Muscle of leg (tissue), 16 donors: ENCODE measurements at places on chromosomes 12 and 14.

- no peak for DNase-seq
Observed at GRCh38 chr14:89110110-89110509, 285.7 kb downstream of the TTC8 start.

- no peak for DNase-seq
Observed at GRCh38 chr12:69064734-69065443, 131.9 kb upstream of the CPM start.

DNA sequence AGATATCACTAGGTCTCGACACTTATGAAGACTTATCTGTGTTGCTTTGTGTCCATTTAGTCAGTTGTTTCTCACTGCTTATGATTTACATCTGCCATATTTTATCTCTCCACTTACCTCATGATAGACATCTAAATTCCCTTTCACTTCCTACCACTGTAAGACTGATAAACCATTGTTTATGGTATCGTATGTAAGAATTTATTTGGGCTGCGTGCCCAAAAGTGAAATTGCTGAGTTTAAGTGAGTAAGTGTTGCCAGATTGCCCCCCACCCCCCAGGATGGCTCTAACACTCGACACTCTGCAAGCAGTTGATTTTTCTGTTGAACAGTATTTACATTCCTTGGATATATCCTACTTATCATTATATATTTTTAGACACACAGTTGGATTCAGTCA, 69.9 kb upstream of the MON2 start:
- no peak for DNase-seq

GRCh38 chr14:100213956-100214769, 24.8 kb upstream of the YY1 start:
- DNase-seq, result peak; percentile 92

- no peak for DNase-seq
Observed at GRCh38 chr14:94176808-94177207, 2.7 kb downstream of the PPP4R4 start.

DNA sequence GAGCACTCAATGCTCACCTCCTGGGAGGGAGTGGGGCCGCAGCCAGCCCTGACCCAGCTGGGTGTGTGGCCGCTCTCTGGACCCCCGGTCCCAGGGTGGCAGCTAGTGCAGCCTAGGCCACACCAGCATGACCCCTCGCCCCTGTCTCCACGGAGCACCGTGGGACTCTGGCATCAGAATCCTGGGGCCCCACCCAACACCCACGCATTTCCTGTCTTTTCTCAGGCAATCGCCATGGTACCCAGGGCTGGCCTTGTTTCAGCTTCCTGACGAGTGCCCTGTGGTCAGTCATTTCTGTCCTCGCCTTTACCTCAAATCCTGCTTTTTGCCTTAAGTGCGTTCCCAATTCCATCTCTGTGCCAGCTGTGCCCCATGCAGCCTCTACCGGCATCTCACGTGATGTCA, 15.9 kb downstream of the PACS2 start:
- DNase-seq, result peak; percentile 3

DNA sequence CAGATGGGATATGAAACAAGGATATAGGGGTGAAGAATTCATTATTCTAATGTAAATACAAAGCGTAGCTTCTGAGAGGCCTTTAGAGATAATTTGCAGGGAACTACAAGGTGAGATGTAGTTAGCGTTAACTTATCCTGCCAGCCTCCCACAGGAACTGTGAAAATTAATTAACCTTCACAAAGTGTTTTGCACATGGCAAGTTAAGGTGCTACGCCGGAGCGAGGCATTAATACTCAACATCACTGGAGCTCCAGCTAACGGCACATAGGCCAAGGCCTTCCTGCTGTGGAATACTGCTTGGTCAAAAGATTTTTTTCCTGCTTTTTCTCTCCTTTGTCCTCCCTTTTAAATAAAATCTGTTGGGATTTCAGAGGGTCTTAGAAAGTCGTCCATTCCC, 86.5 kb downstream of the CRACR2A start:
- DNase-seq, result no peak

DNA sequence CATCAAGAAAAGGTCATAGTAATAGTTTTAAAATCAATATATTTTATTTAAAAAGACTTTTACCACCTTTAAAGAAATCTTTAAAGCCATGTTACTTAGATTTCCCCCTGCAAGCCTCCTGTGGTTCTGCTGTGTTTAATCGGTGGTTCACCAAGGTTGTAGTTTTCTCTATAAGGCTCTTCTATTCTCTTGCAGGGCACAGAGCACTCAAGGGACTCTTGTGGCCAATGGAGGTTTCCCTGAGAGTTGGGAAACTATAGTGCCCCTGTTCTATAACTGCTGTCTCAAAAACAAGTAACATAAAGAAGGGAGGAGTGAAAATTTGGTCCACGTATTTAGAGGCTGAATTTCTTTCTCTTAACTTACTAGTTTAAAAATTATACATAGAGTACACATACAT, 25.0 kb downstream of the DACT1 start:
- DNase-seq, result no peak

DNA sequence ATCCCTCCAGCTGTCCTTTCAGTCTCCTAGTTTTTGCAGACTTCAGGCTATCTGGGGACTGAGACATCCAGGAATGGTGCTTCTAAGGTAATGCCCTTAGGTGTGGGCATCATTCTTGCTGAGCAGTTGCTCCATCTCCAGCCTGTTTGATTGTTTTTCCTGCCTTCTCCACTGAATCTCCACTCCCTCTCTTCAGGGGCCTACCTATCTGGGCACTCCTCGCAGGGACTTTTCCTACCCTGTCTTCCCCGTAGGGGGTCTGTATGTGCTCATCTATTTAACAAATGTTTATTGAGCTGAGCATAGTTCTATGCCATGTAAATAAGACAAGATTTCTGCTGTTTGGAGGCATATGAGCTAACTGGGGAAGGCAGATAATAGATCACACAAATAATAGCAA, 2.5 kb downstream of the FITM1 start:
- DNase-seq, result no peak

- DNase-seq, result no peak
Observed at GRCh38 chr12:10249690-10250455, 37.2 kb downstream of the GABARAPL1 start.

DNA sequence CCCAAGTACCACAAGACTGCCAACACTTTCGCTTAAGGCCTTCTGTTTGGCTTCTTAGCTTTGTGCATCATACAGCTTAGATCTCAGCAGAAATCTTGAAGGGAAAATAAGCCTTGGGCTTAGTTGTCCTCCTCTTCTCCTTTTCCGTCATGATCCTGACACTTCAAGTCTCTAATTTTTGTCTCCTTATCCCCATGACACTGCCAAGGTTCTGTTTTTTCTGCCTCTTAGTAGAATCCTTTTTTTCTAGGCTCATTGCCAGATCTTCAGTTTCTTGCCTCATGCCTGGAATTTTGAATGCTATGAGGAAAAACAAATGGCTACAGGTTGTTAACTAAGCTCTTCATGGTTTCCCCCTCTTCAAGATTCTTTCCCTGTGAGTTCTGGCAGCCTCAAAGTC, 450.4 kb downstream of the LRFN5 start:
- peak; percentile 33 for DNase-seq

DNA sequence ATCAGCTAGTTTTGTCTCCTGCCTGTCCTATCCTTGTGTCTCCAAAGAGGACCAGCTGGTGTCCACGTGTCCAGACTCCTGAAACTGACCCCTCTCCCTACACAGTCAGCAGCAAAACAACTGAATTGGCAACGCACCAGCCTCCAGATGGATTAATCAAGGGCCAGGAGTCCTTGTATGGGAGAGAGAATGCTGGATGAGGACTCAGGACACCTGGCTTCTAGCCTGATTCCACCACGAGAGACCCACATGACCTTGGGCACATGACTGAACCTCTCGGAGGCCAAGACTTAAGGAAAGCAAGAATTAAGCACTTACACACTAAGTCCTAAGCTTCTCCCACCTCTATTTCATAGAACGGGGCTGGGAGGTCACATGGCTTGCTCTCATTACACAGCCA, 60.4 kb upstream of the CMKLR1 start:
- DNase-seq, result peak; percentile 89

- no peak for DNase-seq
Observed at GRCh38 chr12:53483225-53483978, 15.9 kb downstream of the MAP3K12 start.

- peak; percentile 11 for DNase-seq
Observed at GRCh38 chr14:88128816-88129215, 123.9 kb downstream of the GPR65 start.

DNA sequence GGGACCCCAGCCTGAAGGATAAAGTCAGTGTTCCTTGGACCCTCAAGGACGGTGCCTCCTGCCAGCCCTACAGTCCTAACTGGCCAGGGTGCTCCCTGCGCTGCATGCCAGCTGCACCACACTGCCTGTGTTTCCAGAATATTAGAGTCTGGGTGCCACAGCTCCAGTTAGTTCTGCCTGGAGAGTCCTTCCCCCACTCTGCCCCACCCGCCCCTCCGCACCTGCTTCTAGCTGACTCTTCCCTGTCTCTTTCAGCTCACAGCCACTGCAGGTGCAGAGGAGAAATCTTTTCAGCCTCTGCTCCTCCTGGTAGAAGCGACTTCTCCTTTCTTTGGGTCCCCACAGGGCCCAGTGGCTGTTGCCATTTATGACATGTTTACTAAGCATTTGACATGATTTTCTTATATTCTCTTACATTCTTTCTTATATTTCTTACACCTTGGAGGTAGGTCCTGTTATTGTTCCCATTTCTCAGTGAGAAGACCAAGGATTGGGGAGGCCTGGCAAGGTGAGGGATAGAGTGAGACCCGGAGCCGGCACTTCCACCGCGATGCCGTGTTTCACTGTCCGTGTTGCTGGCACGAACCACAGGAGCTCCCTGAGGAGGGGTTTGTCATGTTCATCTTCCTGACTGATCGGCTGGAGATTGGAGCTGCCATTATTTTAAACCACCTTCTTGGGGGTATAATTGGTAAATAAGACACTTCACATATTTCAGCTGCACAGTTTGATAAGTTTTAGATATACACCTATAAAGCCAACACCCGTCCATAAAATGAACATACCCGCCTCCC, 29.4 kb downstream of the SYNE3 start:
- DNase-seq, result no peak

DNA sequence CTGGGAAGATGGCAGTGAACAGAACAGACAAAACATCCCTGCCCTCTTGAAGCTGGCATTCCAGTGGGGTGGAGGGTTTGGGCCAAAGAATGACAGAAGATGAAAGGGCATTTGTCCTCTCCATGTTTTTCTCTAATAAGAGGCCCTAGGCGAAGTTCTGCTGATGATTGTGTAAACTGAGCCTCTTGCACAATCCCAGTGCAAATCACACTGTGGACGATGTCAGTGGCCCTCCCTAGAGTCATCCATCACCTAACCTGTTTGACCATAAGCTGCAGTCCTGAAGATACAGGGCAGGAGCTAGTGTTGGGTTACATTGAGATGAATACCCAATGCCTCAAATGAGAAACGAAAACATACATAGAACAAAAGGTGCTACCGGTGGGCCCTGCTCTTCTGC, 622.4 kb upstream of the TBX3 start:
- no peak for DNase-seq

- peak; percentile 14 for DNase-seq
Observed at GRCh38 chr12:19140381-19141236, 11.1 kb downstream of the PLEKHA5 start.

DNA sequence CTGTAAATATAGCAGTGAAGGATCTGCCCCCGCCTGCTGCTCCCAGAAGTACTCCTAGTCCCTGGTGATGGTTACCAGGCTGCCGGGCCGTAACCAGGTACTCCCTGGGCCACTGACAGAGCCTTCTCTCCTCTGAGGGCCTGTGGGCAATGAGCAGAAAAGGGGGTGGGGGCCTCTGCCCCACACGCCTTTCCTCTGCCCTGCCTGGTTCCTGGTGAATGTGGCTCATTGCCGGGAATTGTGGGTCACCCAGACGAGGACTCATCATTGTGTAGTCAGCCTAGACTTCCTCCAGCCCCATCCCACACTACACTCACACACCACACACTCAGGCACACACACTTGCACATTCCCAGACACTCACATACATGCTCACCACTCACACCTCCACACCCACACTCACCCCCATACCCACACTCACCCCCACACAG, 35.7 kb upstream of the ACTN1 start:
- no peak for DNase-seq

DNA sequence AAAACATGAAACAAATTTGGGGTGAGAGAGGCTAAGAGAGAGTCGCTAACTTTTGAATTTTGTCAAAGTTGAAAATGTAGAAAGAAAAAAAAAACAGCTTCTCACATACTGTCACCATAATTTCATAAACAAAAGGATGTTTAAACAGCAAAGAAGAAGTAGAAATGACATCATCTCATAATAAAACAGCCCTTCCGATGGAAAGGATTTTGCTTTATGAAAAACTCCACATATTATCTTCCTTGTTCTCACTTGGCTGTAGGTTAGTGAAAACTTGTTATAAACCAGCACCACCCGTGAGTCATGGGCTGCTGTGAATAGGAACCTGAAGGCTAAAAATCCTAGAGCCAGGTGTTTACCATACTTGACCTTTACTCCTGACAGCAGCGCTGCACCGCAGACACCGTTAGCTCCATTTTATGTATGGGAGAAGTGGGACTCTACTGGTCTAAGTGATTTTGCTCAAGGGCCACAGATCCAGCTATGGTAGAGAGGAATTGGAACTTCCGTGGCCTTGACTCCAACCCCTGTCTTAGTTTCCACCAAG, 63.0 kb upstream of the VRK1 start:
- no peak for DNase-seq

DNA sequence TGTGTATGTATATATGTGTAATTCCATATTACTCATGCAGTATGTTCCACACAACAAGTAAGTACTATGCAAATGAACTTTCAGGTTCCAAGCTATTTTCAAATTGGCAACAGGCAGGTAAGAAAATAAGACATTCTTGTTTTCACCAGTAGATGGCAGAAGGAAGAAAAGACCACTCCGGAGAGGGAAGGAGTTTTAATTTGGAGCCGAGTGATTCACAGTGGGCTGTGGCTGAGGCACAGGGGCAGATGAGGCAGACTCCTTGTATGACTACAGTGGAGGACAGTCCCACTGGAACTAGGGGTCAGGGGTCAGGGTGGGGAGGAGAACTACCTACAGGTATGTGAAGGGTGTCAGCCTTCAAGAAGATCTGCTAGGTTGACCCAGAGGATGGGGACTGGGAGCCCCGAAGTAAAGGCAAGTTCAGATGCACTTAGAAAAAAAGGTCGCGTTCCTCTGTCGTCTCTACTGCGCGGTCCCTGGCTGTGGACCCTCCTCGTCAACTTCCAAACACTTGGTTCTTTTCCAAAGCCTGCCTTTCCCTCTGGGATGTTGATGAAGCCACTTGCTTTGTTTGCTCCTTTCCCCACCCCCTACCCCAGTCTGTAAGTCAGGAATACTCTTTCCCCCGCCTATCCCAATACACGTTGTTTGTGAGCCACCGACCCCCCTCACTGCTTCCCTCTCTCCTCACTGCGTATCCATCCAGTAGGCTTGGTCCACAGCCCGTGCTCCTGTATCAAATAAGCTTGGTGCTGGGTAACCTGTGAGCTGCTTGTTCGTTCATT, 24.1 kb downstream of the DDX47 start:
- peak; percentile 67 for DNase-seq

GRCh38 chr12:107396991-107397390, 288.6 kb upstream of the PWP1 start:
- DNase-seq, result no peak

DNA sequence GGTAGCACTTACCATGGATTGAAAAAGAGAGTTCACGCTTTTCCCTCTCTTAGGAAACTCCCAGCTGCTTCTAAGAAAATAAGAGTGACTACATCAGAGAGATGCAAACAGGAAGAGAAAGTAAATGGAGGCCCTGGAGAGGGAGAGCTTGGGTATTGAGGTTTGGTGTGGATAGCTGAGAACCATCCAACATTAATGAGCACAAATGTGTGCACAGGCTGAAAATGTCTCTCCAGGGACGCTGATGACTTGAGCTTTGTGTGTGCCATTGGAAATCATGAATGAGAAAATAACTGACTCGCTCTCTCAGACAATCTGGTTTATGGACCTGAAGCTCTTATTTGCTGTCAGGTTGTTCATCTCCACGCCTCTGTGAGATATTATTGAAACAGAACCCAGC, 318.8 kb downstream of the NRXN3 start:
- DNase-seq, result no peak
